ENCODE measurements at places on chromosomes 4 and X.

DNA sequence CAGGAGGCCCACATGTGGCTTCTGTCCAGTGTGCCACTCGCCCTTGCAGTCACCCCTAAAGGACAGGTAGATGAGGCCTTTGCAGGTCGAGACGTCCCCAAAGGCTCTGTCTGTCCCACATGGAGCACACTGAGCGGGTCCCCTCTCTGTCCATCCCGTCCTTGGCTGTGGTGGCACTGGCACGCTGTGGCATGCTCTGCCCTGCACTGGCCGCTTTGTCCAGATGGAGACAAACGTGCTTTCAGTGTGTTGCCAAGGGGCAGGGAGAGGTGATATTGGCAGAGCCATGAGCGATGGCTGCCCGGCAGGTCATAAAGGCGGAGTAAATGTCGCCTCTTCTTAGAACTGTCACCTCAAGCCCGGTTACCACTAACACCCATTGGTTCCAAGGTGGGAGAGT, 86.9 kb upstream of the CLDN34 start:
- no peak for DNase-seq

GRCh38 chr4:106502106-106502699, 133.6 kb upstream of the GIMD1 start:
- DNase-seq: no peak

- DNase-seq: no peak
These were observed 419.4 kb downstream of the ADGRL3 start for GRCh38 chr4:61619528-61619927.

DNA sequence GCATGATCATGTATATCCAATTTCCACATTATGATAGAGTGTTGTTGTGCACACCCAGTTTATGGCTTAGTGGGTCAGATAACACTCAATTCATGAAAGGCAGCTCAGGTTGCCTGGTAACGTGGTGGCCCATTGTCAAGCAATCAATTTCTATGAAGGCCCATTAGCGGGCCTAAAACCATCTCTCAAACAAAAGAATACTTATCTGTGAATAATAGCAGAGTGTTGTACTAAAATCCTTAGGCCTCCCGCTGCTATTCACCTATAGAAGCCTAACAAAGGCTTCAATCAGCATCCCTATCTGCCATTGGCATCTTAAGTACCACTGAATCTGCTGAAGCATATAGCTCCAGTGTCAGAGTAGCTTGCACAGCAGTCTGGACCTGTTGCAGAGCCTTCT, 849.6 kb upstream of the POU3F4 start:
- no peak for DNase-seq

DNA sequence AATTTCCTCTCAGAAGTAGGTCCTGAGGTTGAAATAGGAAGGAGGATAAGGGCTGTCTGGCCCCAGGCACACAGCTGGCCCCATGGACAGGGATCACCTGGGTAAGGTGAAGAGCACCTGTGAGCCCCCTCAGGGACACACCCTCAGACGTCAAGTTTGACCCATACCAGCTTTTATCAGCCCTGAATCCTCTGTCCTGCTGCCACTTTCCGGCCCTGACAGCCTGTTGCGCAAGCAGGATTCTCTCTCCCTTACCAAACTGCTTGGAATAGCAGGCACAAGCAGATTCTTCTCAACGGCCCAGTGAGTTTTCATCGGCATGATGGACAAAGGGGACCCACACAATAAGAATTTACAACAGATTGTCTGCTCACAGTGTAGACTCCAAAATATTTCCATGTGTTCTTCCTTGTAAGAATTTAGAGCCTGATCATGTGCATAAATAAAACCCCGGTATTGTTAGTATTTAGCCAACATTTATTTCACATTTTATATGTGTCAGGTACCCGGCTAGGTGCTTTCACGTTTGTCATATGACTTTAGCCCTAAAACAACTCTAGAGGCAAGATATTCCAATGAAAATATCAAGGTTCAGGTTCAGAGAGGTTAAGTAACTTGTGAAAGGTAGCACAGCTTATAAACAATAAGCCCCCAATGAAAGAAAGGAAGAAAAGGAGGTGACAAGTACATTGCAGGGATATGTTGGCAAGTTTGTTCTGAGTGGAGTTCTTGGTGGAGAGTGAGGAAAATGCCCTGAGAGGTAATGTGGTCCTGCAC, 107.2 kb upstream of the KIT start:
- DNase-seq: no peak

- no peak for DNase-seq
These were observed 415.2 kb upstream of the HS3ST1 start for GRCh38 chr4:11843927-11844326.

GRCh38 chrX:1542994-1543725, 6.2 kb upstream of the P2RY8 start:
- DNase-seq: no peak

DNA sequence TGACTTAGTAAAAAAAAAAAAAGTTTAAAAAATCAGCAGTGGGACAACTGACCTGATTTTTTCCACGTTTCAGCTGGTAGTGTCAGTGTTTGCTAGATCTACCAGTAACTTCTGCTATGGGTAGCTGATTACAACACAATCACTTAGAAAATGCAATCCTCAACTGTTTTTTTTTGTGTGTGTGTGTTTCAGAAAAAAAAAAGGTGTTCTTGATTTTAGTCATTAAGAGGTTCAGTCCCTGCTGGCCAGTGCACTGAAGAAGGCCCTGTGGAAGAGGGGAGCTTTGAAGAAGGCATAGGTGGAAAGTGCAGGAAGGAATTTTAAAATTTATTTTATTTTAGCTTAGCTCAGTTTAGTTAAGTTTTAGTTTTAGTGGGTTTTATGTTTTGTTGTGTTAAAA, 46.9 kb downstream of the SH2D1A start:
- no peak for DNase-seq

GRCh38 chrX:140710710-140711109, 1.2 kb downstream of the LINC00632 start:
- no peak for DNase-seq

- no peak for DNase-seq
These were observed 119.7 kb downstream of the PCDH7 start for GRCh38 chr4:30839583-30840520.

DNA sequence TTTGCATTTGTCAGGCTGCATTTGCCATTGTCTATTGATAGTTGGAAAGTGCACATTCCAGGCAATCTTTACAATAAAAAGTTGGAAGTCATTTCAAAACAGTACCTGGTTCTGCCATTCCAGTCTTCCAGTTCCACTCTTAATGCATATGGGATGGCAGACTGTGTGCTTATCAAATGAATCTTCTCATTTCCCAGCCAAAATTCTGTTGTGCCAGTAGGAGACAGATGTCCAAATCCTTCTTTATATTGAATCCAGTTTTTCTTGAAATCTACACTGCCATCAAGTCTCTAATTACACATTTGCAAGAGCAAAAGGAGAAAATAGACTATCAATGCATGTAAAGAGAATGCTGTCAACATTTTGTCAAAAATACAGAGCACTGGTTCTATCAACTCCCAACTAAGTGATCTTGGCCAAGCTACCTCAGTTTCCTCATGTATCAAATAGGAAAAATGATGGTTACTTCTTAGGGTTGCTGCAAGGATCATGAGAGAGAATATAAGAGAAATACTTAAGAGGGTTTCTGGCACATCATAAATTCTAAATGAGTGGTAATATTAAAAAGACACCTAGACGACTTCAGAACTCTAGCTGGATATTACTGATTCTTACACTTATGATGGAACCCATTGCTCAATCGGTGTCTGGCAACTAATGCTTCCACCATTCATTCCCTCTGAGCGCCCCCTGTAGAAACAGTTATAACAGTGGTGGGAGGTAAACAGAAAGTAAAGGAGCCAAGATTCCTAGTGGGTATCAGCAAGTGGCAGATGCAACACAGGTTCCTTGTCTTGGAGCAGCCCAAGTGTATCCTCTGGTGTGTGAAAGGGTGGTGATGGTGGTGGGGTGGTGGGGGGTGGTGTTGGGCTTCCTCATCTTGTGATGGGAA, 3.8 kb downstream of the FGG start:
- no peak for DNase-seq

GRCh38 chrX:118807151-118808017, 16.2 kb upstream of the ZCCHC12 start:
- DNase-seq: no peak

DNA sequence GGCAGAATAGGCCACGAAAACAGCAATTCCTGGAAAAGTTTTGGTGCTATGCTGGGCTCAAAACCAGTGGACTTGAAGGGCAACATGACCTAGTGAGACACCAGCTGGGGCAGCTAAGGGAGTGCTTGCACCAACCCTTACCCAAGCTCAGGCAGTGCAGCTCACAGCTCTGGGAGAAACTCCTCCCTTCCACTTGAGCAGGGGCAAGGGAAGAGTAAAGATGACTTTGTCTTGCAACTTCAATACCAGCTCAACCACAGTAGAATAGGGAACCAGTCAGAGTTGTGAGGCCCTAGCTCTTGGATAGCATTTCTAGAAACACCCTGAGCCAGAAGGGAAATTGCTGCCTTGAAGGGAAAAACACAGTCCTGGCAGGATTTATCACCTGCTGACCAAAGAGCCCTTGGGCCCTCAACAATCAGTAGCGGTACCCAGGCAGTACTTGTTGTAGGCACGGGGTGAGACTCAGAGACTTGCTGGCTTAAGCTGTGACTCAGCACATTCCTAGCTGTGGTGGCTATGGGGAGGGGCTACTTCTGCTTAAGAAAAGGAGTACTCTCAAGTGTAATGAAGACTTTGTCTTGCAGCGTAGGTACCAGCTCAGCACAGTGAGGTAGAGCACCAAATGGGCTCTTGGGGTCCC, 19.7 kb upstream of the ABCG2 start:
- no peak for DNase-seq

DNA sequence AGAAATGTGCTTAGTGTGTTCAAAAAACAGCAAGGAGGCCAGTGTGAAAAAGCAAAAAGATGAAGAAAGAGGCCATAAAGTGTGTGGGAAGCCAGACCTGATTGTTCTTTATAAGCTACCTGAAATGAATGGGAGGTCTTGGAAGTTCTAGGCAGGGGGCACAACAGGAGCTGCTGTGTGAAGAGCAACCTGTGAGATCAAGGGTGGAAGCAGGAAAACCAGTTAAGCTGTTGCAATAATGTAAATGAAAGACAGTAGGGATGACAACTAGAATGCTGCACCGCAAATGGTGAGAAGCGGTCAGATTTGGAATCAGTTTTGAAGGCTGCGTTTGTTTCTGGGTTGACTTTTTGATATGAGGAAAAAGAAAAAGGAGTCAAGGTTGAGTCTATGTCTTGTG, 123.5 kb downstream of the TMEM144 start:
- DNase-seq: no peak

GRCh38 chr4:163707873-163708272, 213.4 kb downstream of the TMA16 start:
- DNase-seq: no peak

DNA sequence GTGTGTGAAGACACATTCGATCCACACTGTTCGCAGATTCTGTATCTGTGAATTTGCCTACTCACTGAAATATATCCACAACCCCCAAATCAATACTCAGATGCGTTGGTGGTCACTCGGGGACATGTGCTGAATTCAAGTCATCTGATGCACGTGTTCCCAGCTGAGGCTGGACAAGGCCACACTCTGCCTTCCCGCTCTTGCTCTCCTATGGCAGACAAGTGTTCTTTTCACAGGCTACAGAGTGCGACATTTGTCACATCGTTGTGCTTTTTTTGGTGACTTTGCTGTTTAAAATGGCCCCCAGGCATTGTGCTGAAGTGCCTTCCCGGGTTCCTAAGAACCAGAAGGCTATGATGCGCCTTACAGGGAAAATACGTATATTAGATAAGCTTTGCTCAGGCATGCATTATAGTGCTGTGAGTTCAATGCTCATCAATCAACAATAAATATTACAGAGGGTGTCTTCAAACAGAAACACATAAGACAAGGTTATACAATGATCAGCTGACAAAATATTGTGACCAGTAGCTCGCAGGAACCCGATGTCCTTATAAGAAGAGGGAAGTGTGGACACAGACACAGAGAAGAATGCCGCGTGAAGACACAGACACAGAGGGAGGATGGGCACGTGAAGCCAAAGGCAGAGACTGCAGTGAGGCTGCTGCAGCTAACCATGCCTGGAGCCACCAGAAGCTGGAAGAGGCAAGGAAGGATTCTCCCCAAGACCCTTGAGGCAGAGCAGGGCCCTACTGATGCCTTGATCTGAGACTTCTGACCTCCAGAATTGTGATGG, 42.0 kb downstream of the IRF2 start:
- no peak for DNase-seq

GRCh38 chr4:52588771-52589591, 70.1 kb downstream of the USP46 start:
- DNase-seq: no peak

DNA sequence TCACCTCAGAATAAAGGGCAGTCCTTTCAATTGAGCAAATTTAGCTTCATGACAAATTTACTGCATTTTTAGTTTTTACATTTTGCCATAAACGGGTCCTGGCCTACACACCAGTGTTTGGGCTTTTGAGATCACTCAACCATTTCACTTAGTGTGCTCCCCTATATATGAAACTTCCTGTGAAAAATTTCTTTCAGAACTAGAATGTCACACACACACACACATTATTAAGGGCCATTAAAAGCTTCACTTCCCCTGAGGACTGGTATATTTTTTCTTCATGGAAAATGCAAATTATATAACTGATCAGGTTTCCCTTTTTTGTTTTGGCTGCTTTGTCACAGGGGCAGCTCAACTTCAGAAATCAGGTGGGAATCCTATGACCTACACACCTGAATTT, 206.5 kb downstream of the ENOX2 start:
- DNase-seq: no peak

DNA sequence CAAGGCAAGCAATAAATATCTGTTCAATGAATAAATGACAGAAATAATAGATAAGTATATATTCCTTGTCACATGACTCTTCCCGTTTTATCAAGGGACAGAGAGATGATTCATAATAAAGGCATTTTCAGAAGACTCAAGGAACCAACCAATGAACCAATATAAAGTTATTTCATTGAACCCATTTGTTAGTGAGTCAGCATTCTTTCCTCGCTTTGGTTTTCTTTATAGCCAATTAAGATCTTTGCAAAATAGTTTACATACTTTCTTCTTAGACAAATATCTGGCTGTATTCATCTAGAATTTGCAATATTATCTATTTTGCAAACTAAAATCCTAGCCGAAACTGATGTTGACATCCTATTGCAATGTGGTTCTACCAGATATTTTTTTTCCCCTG, 269.4 kb downstream of the IL15 start:
- DNase-seq: no peak

GRCh38 chrX:10484683-10485247, 135.6 kb downstream of the MID1 start:
- DNase-seq: no peak

DNA sequence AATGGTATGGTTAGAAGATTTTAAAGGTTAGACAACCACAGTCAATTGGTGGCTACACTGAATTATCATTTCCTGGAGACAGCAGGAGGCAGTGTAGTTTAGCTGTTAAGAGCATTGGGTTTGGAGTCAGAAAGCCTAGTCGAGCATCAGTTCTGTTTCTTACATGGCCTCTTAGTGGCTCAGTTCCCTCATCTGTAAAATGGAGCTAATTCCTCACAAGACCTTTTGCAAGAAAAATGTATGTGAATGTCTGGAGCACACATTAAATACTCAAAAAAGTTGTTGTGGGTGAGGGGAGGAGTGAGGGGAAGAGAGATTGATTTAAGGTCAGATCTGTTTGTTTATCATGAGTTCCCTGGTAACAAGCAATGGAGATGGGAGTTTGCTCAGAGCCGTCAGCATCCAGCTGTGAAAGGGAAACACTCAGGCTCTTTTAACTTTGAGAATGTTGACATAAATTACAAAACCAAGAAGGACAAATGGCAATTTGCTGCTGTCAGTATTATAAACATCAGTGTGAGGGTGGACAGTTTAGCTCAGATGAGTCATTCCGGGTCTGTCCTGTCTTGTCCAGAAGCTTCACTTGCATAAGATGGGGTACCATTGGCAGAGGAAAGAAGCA, 98.2 kb upstream of the PGRMC2 start:
- no peak for DNase-seq
